ENCODE measurements at places on chromosomes 1 and 21.
A peak's percentile ranks its signal among the peaks of the same experiment; 100 is the strongest.

- no peak for DNase-seq
Measured at GRCh38 chr1:94552071-94552586, 10.6 kb upstream of the F3 start.

GRCh38 chr1:20470194-20470593 is 15.8 kb downstream of the CAMK2N1 start:
- DNase-seq = no peak

DNA sequence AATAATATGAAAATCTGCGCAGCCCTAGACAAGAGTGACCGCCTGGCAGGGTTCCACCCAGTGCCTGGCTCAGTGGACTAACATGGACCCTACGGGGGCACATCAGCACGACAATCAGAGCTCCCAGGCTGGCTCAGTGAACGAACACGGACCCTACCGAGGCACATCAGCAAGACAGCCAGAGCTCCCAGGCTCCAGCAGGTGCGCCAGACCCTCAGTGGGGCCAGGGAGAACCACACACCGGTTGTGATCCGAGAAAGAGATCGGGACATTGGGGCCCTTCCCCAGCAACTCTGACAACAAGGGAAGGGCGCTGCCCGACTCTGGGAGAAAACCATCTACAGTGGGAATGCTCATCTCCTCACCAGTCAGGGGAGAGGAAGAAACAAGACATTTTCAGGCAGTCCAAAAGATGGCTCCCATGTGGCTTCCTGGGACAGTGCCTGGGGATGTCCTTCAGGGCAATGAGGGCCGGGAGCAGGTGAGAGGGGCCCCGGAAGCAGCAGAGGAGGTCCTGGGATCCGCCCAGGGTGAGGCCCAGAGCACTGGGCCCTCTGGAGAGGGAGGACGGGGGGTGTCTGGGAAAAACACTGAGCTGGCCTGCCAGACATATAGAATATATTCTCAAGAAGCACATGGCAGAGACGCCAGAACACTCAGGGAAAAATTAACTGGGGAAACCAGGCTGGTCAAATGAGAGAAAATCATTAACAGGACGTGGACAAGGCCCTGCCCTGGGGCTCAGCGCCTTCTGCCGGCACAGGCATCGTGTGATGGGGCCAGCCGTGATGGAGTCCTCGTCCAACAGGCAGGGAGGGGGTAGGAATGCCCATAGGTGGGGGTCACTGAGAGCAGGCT is 4.8 kb downstream of the ARHGEF16 start:
- DNase-seq = no peak

DNA sequence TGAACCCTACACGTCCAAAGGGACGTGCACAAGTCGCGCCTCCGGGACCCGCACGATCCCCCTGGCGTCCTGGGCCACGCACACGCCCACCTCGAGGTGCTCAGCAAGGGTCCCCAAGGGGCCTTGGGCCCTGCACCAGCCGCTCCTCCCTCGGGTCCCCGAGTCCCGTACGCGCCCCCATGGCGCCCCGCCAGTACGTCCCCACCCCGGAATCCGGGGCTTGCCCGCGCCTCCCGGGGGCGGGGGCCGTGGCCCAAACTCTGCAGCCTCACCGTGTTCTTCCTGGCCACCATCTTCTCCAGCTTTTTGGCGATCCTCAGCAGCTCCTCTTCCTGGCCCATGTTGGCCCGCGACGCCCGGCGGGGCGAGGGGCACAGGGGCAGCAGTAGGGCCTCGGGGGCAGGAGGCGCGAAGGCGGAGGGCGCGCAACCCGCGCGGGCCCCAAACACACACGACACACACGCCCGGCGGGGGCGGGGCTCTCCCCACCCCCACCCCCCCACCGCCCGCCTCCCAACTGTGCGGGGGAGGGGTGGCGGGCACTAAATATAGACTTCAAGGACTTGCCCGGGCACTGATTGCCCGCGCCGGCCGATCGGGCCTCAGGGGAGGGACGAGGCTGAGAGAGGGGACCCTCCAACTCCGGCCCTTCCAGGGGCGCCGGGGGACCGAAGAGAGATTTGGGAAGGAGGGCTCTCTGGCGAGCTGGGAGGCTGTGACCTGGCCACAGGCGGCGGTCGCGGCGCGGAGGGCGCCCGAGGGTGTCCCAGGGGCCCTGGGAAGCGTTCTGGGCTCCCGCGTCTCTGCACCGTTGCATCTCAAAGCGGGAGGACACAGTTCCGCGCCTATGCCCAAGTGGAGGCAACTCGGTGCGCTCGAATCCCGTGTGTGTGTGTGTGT is at the start of gene TCEA3:
Gene TCEA3 (minus strand): TSS at position 456 of the 900 bp plus-strand sequence. CDS start 115 bp downstream, at position 341.
- DNase-seq = no peak

GRCh38 chr1:242847390-242847993 is 323.0 kb upstream of the PLD5 start:
- peak; percentile 18 for DNase-seq

GRCh38 chr1:219812086-219812485 is 116.3 kb downstream of the SLC30A10 start:
- DNase-seq = no peak

DNA sequence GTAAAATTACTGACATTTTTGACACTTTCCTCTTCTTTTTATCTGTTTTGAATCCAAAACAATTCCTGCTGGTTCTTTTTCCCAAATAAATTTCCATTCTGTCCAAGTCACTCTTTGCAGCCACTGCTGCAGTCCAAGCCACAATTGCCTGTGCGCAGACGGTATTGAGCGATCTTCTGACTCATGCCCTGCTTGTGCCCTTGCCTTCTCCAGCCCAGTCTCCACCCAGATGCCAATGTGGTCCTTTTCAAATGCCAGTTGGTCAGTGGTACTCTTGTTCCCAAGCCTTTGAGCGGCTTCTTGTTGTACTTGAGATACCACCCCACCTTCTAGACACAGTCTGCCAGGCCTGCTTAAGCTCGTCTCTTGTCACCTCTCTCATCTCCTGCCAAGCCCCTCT is 78.9 kb downstream of the CAMTA1 start:
- DNase-seq = no peak

DNA sequence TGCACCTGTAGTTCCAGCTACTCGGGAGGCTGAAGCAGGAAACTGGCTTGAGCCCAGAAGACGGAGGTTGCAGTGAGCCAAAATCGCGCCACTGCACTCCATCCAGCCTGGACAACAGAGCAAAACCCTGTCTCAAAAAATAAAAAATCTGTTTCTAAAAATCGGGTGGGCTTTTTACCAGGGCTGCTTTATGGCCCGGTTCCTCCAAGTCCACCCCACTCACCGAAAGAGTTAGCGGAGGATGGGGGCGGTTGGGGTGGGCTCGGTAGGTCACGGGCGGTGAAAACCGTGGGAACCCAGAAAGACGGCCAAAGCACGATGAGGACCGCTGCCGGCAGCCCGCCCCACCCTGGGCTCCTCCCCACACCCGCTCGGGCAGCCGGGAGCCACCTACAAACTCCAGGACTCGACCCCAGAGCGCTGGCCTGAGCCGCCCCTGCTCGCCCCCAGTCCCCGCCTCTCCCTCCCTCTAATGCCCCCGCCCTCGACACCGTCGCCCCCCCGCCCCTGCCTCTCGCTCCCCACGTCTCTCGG is 846 bp upstream of the PER3 start:
- DNase-seq = peak; percentile 64

- peak; percentile 52 for DNase-seq
Measured at GRCh38 chr1:218829097-218829496, 344.6 kb upstream of the LYPLAL1 start.

- no peak for DNase-seq
Measured at GRCh38 chr1:156865258-156865657, 4.6 kb downstream of the NTRK1 start.

GRCh38 chr1:43447891-43448708 is 5.6 kb downstream of the HYI start:
- no peak for DNase-seq

DNA sequence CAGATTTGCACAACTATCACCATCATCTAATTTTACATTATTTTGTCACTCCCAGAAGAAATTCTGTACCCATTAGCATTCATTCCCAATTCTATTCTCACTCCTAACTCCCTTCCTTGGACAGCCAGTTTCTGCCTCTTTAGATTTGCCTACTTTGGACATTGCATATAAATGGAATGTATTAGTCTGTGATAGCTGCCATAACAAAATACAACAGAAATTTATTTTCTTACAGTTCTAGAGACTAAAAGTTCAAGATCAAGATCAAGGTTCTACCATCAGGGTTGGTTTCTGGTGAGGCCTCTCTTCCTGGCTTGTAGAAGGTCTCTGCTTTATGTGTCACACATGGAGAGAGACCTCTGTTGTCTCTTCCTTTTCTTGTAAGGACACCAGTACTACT is 61.9 kb downstream of the ALG6 start:
- DNase-seq = no peak

DNA sequence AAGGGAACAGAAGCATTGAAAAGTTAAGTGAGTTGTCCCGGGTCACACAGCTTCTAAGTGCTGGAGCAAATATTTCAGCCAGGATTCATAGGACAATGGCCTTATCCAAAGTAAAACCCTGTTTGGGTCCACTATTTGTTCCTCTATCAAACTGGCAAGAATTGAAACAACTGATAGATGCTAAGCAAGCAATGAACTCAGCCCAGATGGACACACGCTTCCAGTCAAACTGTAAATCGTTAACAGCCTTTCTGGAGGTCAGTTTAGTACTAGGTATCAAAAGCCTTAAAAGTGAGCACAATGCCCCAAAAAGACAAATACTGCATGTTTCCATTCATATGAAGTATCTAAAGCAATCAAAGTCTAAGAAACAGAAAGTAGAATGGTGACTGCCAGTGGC is 779 bp upstream of the SVBP start:
- no peak for DNase-seq

DNA sequence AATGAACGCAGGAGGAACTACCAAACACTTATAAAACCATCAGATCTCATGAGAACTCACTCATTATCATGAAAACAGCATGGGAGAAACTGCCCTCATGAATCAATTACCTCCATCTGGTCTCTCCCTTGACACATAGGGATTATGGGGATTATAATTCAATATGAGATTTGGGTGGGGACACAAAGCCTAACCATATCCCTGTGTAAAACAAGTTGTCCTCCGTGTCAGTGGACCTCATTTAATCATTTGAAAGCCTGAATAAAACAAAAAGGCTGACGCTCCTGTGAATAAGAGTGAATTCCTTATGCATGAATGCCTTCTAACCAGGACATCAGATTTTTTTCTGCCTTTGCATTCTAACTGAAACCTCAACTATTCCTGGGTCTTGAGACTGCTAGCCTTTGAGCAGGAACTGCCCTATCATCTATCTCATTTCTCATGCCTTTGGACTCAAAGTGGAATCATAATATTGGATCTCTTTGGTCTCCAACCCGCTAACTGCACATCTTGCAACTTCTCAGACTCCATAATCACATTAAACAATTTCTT is 648.8 kb downstream of the ADGRL2 start:
- DNase-seq = no peak

- DNase-seq = no peak
Measured at GRCh38 chr1:27992276-27992675, 32.5 kb downstream of the XKR8 start.

DNA sequence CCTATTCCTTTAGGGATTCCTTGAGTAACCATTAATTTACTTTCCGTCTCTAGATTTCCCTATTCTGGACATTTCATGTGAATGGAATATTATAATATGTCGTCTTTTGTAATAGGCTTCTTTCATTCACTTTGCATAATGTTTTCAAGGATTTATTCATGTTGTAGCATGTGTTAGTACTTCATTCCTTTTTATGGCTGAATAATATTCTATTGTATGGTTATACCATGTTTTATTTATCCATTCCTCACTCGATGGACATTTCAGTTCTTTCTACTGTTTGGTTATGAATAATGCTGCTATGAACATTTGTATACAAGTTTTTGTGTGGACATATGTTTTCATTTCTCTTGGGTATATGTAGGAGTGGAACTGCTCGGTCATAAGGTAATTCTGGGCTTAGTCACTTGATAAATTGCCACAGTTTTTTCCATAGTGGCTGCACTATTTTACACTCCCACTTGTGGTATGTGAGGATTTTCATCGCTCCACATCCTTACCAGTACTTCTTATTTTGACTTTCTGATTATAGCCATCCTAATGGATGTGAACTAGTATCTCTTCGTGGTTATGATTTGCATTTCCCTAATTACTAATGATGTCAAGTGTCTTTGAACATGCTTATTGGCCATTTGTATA is 17.7 kb downstream of the PPP2R5A start:
- DNase-seq = no peak

DNA sequence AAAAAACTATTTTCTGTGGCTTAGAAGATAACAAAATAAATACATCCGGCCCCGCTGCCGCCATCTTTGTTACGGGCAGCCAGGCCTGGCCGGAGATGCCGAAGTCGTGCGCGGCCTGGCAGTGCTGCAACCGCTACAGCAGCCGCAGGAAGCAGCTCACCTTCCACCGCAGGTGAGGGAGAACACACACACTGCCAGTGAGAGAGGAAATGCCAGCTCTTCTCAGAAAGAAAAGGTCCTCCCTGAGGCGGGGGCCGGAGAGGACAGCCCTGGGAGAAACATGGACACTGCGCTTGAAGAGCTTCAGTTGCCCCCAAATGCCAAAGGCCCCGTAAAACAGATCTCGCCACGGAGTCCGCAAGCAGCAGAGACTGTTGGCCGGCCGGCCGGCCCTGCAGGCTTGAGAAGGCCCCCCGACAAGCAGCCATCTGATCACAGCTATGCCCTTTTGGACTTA is 323.2 kb downstream of the AMY1C start:
- no peak for DNase-seq

Measured in HAP-1 (cell line).